ENCODE measurements at places on chromosomes 4 and X. TPM values are rescaled to one million over a fixed set of nuclear protein-coding genes. Genes with fewer than 3 reads are reported as not detected.

NDP gene
- total RNA-seq, result not detected

DRD5 gene
- total RNA-seq, result not detected

GPR82 gene
- total RNA-seq, result not detected

STPG2 gene
- 0.03 TPM for total RNA-seq

GRCh38 chrX:5528057-5528456 lies 700.6 kb downstream of the NLGN4X start:
- DNase-seq, result no peak

- no peak for DNase-seq
Measured at GRCh38 chrX:14865201-14865600, 7.7 kb downstream of the FANCB start.

- DNase-seq, result no peak
Measured at GRCh38 chrX:8306291-8306925, 135.3 kb upstream of the VCX2 start.

- DNase-seq, result no peak
Measured at GRCh38 chr4:184672741-184673140, 23.2 kb downstream of the PRIMPOL start.

GRCh38 chrX:113522814-113523213 lies 682.2 kb upstream of the AMOT start:
- DNase-seq, result no peak

DNA sequence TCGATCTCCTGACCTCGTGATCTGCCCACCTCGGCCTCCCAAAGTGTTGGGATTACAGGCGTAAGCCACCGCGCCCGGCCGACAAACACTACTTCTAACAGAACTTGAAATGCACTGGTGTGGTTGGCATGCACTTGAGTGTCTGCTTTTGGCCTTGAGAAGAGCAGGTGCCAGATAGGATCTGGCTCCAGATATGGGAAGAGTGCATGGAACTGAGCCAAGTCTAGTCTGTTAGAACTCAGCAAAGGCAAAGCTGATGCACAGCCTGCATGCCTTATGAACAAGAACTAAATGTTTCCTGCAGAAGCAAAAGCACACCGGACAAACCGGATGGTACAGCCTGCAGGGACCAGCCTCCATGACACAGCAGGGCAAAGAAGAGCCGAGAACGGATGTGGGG lies 35.1 kb upstream of the TBL1X start:
- DNase-seq, result no peak

GRCh38 chrX:72705814-72706213 lies 8.3 kb downstream of the PHKA1 start:
- no peak for DNase-seq

DNA sequence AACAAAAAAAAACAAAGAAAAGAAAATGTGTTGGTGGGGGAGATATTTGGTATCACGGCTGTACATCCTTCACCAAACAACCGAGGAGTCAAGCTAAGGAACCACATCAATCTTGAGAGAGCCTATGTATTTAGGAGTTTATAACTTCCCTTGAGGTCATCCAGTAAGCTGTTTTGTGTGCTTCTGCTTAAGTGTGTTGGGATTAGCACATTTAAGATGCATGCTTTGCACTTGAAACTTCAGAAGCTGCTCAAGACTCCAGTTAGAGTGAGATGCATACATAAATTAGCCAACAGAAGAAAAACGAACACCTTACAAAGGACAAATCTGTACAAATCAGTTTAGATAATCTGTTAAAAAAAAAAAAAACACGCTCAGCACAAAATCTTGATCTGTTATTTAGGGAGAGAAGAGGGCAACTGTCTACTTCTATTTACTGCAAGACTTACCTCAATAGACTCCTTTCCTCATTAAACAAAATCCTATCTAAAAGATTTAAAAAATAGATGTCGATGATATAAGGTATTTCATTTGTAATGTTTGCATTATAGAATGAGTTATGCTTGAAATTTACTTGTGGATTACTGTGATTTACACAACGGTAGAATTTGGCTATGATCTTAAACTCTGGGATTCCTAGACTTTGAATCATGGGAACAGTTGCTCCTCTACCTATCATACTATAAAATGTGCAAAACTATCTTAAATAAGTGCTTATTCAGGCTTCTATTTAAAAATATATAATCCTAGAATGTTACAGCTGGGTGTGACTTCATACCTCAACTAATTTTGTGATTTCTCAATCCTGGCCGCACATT lies 53.8 kb upstream of the NAP1L5 start:
- DNase-seq, result no peak

GRCh38 chr4:4870576-4871241 lies 11.2 kb downstream of the MSX1 start:
- DNase-seq, result peak; percentile 43

DNA sequence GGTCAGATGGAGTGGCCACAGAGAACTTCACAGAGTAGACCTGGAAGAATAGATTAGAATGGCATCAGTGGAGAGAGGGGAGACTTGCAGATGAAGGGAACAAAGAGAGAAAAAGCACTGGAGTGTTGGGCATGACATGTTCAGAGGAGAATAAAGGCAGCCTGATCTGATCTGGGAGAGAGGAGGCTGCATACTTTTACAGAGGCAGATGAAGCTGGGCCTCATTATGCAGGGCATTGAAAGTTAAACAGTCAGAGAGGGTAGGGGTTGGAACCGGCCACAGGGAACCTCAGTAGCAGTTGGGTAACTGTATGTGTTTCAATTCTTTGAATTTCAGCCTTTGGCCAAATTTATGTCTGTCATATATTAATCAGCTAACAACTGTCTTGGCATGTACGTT lies 61.2 kb downstream of the SH3BGRL start:
- no peak for DNase-seq

GRCh38 chr4:149784018-149784417 lies 31.6 kb downstream of the IQCM start:
- no peak for DNase-seq

GRCh38 chrX:15349046-15349445 lies 13.7 kb upstream of the PIGA start:
- peak; percentile 54 for DNase-seq

GRCh38 chr4:52836120-52836519 lies 26.0 kb upstream of the RASL11B start:
- DNase-seq, result no peak

- no peak for DNase-seq
Measured at GRCh38 chr4:5247735-5248134, 196.5 kb downstream of the STK32B start.

GRCh38 chrX:38871129-38872029 lies 70.1 kb downstream of the MID1IP1 start:
- peak; percentile 54 for DNase-seq

Data from H7 (cell line).